ENCODE measurements at places on chromosomes 12 and 14.

DNA sequence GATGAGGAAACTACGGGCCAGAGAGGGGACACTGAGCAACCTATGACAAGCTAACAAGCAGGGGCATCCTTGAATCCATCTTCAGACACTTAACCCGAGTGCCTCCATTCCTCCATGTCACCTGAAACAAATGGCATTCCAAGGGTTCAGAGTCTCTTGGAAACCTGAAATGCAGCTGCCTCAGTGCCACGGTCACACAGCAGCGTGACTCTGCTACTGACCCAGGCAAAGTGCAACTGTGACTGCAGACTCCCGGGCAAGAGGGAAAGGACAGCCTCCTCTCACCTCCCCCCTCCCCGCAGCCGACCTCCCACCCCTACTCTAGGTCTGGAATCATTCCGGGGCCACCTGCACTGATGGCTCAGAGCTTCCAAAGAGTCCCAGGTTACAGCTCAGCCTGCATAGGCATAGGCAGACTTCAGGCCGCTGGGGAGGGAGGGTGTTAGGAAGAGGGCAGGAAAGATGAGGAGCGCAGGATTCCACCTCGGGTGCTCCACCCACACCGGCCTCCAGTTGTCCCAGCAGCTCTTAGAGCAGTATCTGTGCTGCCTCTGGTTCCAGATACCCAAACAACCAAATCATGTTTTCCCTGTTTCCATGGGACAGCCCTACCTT, 53.2 kb downstream of the KCNK10 start:
- DNase-seq, result no peak

- no peak for DNase-seq
These were observed 77.5 kb upstream of the KICS2 start for GRCh38 chr12:64299628-64300027.

- no peak for DNase-seq
These were observed 43.0 kb downstream of the CCNK start for GRCh38 chr14:99524091-99524661.

- DNase-seq, result no peak
These were observed 298.6 kb upstream of the NOVA1 start for GRCh38 chr14:26896447-26896846.

- no peak for DNase-seq
These were observed 39.4 kb upstream of the BICDL1 start for GRCh38 chr12:119949594-119949993.

GRCh38 chr12:120231316-120232011, 30.6 kb upstream of the RPLP0 start:
- DNase-seq, result peak; percentile 58

- no peak for DNase-seq
These were observed 52.1 kb downstream of the STON2 start for GRCh38 chr14:81348061-81348460.

- DNase-seq, result no peak
These were observed 12.2 kb upstream of the SELPLG start for GRCh38 chr12:108645686-108646599.

DNA sequence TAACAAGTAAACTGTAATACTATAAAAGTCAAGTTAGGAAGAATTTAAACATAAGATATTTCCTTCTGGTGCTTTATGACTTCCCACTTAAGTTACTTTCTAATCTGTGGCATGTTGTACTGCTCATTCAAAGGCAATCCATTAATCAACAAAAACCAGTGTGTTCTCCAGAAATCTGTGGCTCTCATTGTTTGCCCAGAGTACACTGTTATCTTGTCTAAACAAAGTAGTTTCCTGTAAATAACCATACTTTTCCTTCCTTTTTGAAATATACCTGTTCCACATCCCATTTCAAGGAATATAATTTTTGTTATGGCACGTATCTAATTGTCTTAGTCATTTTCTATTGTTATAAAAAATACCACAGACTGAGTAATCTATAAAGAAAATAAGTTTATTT, 184.1 kb downstream of the CCER1 start:
- DNase-seq, result no peak

DNA sequence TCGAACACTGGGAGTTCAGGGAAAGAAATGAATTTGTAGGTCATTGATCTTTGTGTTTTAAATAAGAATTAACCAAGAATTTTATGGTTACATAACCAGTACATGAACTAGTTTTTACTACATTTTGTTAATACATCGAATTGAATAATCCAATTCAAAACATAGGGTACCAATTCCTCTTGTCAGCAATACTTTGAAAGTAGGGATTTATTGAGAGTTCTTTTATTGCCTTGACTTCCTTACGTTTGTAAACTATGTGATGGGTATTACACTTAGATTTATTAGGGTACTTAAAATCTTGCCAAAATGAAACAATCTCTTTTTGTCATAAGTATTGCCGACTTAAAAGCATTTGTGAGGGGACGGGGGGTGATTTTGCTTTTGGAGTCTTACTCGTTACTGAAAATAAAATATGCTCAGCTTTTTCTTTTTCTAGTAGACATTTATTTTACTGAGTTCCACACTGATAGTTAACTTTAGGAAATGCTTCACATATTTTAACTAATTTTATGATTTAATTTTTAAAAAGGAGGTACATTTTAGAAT, 22.4 kb downstream of the SOCS2 start:
- DNase-seq, result no peak

GRCh38 chr14:101009531-101009930, 106.0 kb upstream of the RTL1 start:
- DNase-seq, result no peak

DNA sequence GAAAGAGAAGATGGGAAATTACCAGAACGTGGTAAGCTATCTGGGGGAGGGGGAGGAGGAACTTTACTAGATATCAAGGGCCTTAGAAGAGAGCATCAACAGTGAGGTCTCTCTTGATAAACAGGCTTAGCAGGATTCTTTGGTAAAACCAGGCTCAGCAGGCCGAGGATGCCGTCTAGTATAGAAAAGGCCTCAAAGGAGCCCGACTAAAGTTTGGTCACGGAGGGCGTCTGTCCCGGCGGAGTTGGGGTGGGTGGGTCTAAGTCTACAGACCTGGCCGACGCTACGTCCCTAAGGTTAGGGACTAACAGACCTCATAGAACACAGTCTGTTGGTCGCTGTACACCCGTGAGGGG, 538 bp upstream of the TIGAR start:
- DNase-seq, result no peak

DNA sequence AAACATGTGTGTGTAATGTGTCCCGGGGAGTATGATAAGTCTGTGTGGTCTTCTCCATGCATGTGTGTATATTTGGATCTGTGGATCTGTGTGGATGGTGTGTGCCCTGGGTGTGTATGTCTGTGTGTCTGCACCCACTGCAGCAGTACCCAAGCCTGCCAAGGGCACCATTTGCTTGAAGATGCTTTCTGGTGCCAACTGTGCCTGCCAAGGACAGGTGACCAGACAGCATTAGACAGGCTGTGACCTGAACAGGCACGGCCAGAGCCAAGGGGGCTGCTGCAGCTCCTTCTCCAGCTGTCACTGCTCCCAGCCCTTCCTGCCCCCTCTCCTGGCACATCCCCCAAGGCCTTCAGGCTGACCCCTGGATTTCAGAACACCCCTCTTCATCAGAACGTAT, 35.0 kb downstream of the DTX1 start:
- DNase-seq, result no peak
